Testis (tissue), 5 donors: ENCODE measurements at places on chromosomes 1 and 21.
A peak's percentile ranks its signal among the peaks of the same experiment; 100 is the strongest.

DNA sequence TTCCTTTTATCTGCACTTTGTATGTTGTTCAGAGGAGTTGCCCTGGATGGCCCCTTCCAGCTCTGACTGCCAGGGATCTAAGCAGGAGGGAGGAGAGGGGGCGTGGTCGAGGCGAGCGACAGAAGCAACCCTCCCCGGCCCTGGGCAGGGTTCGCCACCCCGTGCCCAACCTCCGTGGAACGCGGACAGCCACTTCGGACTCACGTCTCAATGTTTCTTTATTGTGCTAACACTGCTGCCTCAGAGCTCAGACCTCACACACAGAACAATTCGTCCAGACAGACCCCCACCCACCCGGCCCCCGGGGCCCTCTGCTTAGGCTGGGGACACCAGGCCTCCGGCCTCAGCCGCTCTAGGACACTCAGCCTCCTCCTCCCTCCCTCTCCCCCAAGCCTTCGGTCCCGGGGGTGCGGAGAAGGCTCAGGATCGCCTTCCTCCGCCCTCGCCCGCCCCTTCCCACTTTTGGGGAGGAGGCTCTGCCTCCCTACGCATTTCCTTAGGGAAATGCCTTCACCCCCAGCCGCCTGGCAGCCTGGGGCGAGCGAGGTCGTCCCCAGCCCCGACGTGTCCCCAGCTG is 8.3 kb downstream of the VSIG8 start:
- no peaks in the 10 kb centered on the region for H3K36me3 ChIP-seq
- H3K4me1 ChIP-seq = peaks cover 8% of the 10 kb centered on the region
- H3K27ac ChIP-seq = peak overlapping the region; percentile 87
- H3K27me3 ChIP-seq = no peaks in the 10 kb centered on the region
- peak overlapping the region; percentile 71 for H3K4me3 ChIP-seq
- DNase-seq = peak; percentile 90

- H3K4me3 ChIP-seq = no peak overlapping the region
- no peaks in the 10 kb centered on the region for H3K36me3 ChIP-seq
- H3K4me1 ChIP-seq = no peaks in the 10 kb centered on the region
- H3K27me3 ChIP-seq = no peaks in the 10 kb centered on the region
Measured at GRCh38 chr1:199264911-199265310, 626.1 kb downstream of the PTPRC start.

DNA sequence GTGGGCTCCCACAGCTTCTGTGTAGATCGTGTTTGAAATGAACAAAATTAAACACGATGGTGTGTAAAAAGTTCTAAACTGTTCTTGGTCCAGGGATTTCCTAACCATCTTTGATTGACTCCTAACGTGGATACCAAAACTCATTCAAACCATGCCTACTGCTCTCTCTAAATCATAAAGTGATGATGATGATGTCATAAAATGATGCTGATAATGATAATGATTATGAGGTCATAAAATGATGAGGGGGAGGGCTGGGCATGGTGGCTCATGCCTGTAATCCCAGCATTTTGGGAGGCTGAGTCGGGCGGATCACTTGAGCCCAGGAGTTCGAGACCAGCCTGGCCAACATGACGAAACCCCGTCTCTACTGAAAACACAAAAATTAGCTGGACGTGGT is 133.3 kb upstream of the COA6 start:
- H3K27me3 ChIP-seq = no peaks in the 10 kb centered on the region
- H3K27ac ChIP-seq = no peak overlapping the region
- H3K36me3 ChIP-seq = no peaks in the 10 kb centered on the region
- no peak for DNase-seq

GRCh38 chr1:163248064-163248463 is 45.3 kb upstream of the RGS5 start:
- DNase-seq = no peak
- no peaks in the 10 kb centered on the region for H3K4me1 ChIP-seq
- H3K27ac ChIP-seq = no peak overlapping the region
- no peaks in the 10 kb centered on the region for H3K36me3 ChIP-seq
- H3K27me3 ChIP-seq = no peaks in the 10 kb centered on the region
- no peak overlapping the region for H3K4me3 ChIP-seq

GRCh38 chr1:116284819-116285390 is 88.1 kb upstream of the ATP1A1 start:
- H3K27ac ChIP-seq = no peak overlapping the region
- no peak for DNase-seq
- no peaks in the 10 kb centered on the region for H3K4me1 ChIP-seq
- H3K36me3 ChIP-seq = no peaks in the 10 kb centered on the region
- H3K27me3 ChIP-seq = no peaks in the 10 kb centered on the region
